Left lobe of liver (tissue), 2 donors: ENCODE measurements at places on chromosomes 12 and 14.

DNA sequence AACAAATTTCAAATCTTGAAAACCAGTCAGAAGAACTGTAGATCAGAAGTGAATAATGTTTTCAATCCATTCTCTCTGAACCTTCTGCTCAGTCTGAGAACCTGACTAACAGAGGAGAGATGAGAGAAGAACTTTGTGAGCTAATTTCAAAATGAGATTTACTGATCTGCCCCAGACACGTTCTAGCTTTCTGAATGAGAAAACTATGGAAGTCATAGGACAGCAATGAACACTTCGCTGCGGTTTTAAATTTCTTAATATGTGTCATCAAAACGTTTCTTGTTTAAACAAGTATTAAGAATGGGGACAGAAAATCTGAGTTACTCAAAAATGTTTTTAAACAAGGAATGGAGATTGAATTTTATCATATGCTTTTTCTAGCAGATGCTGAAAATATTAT is 66.6 kb upstream of the FAR2 start:
- DNase-seq, result no peak

GRCh38 chr14:23056145-23056955 is 970 bp downstream of the CDH24 start:
- peak; percentile 60 for DNase-seq

DNA sequence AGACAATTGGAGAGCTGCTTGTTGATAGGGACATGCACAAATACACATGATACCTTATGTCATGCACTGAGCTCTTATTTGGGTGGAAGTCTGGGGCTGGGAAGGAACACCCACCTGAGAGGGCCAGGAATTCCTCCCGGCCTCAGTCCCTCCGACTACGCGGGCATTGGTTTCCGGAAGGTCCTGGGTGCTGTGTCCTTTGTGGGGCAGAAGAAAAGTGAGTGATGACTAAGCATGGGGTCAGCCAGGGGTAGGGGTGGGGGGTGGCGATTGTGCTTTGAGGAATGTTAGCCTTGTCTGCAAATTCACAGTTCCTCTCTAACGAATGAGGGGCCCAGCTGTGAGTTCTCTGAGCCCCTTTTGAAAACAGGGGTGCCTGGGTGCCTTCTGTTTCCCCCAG is 798 bp downstream of the CELA1 start:
- no peak for DNase-seq

GRCh38 chr12:98990648-98991047 is 345.6 kb downstream of the APAF1 start:
- no peak for DNase-seq

- DNase-seq, result no peak
Observed at GRCh38 chr12:5588591-5588990, 156.7 kb downstream of the NTF3 start.

DNA sequence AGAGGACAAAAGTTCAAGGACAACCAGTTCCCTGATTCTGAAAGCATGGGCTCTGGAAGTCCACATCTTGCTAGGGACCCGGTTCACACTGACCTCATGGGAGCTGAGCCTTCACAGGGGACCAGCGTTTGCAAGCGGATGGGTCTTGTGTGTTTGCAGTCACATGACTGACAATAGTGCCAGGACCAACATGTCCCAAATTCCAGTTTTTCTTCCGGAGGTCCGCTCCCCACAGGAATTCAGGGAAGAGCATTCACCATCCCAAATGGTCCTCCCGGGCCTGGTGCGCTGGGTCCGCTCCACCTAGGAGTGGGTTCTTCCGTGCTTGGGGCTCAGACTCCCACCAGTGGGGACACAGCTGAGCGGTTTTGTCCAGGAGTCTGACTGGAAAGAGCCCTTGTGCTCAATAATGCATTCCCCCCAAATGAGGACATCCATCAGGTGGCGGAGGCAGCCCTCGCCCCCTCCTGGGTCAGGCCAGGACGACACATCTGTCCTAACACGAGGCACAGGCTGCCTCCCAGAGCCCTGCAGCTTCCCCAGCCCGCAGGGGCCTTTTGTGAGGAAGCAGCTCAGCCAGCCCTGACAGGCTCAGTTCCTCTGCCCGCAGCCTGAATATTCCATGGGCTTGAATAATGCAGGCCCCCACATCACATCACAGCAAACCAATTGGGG is 91.8 kb upstream of the BCL11B start:
- no peak for DNase-seq

GRCh38 chr12:116380108-116380507 is 102.6 kb upstream of the MED13L start:
- no peak for DNase-seq

DNA sequence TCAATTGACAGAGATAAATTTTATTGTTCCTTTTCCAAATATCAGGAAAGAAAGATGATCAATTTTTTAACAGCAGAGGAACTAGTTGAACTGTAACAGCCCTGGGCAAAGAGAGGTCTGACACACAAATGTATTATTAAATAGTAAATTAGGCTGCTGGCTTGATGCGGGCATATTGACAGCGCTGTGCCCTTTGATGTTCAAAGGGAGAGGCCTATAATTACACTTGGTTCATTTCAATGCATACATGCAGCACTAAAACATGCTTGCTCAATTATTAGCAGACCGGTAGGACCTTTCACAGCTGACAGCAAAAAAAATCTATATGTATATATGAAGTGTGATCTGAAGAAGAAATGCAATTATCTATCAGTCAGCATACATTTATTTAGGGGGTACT is 219.8 kb downstream of the SLC2A13 start:
- no peak for DNase-seq

DNA sequence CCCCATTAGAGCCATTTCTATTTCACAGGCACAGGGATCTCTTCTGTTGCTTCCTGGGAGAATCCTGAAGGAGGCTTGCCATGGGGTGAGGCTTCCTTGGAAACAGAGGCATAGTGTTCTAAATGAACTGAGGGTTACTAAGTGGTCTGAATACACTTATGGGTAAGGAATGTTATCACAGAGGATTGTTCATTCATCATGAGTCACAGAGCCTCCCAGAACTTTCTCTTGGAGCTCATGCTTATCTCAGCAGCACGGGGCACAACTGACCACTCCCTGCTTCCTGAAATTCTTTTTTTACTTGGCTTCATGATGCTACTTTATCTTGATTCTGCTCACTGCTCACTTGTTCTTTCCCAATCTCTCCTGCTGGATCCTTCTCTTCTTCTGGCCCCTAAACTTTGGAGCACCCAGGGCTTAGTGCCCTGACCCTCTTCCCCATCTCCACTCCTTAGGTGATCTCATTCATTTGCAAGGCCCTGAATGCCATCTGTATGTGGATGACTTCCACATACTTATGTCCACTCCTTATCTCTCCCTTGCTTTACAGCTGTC is 57.9 kb downstream of the ANO6 start:
- DNase-seq, result no peak

DNA sequence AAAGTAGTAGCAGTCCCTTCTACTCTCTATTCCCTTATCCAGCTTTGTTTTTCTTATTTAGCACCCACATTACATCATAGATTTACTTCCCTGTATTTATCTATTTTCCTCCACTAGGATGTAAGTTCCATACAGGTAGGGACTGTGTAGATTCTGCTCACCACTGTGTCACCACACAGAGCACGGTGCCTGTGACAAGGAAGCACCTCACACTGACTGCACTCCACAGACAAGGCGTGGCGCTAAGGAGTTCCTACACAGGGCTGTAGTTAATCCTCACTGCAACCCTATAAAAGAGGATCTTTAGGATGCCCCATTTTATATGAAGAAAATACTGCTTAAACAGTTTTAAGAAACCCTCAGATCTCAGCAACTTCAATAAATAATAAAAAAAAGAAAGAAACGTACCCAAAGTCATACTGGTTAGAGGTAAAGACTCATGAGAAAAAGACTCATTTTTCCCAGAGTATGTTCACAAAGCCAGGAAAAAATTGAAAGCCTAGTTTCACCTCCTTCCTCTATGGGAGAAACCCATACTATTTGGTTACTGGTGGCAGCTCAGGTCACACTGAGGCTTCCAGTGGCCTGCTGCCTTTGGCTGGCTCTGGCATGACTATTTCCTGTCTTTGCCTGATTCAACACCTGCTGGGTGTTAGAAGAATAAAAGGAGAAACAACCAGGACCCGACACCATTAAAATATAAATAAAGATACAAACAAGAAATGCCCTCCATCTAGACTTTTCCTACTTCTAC is 36.9 kb downstream of the RAD9B start:
- no peak for DNase-seq

DNA sequence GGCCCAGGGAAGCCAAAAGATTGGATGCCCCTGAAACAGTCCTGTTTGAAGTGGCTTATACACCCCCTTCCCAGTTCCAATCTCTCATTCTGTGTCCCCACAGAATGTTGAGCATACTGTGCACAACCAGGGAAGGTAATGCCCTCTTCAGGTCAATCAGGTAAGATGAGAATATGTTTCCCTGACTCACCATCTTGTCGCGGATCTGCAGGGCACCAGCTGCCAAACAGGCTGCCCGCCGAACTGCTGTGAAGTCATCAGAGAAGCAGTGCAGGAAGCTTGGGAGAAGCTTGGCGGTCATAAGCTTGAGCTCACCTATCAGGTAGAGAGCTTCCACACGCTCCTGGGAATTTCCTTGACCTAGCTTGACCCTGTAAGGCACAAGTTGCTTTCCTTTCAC is 9.6 kb downstream of the RIOX1 start:
- no peak for DNase-seq

DNA sequence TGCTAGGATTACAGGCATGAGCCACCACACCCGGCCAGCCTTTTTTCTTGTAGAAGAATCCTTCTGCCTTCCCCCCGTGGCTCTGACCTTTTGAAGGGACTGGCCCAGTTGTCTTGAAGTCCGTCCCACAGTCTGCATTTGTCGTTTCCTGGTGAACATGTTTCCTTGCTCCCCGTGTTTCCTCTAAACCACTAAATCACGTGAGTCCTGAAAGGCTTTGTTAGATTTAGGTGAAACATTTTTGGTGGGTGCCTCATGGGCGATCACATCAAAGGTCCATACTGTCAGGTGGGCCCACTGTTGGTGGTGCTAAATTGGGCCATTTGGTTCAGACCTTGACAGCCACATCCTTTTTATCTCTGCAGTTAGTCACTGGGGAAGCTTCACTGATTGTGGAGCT is 26.3 kb downstream of the MLXIP start:
- no peak for DNase-seq

DNA sequence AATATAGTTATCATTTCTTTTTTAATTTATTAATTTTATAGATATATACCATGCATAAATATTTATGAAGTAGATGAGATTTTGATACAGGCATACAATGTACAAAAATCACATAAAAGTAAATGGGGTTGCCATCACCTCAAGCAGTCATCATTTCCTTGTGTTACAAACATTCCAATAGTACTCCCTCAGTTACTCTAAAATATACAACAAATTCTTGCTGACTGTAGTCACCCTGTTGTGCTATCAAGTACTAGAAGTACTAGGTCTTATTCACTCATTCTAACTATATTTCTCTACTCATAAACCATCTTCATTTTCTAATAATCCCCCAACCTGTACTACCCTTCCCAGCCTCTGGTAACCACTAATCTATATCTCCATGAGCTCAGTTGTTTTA is 432.6 kb upstream of the SYT1 start:
- no peak for DNase-seq

- no peak for DNase-seq
Observed at GRCh38 chr12:75854681-75855309, 176.8 kb downstream of the PHLDA1 start.

DNA sequence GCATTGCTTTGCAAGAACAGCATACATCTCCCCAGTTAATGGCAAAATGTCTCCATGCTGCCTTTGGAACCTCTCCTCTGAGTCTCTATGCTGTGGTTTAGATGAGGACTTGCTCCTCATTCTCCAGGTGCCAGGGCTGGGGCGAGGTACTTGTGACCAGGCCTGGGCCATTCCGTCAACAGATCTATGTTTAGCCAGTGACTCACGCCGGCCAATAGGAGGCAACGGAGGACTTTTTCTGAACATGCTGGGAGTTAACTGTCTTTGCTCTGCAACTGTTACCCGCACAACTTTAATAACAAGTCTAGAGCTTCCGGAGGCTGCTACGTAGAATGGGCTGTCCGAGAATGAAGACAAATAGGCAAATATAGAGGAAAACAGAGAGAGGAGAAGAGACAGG is 214.2 kb downstream of the GLT1D1 start:
- DNase-seq, result no peak

GRCh38 chr12:46483572-46484395 is 111.2 kb upstream of the SLC38A2 start:
- no peak for DNase-seq

DNA sequence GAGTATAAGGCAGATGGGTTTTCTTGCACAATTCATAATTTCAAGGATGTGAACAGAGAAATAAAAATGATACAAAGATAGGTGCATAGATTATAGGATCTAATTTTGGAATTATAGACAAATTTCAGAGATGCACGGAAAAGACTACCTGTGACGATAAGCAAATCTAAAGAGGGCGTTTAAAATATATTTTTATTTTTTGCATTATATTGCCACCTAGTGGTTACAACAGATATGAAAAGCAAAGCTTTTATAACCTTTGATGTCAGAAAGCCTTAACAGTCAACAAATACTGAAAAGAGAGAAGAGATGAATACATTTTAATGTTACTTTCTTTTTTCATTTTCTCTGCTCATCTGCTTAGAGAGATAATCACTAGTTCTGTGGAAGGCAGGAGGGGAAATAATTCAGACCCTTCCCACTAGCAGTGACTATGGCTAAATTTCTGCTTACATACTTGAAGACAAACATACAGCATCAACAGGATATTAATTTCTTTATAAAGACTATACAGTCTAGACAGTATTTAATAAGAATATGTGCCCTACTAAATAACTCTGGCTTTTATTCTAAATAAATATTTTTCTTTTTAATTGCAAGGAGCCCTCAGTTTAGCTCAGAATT is 46.3 kb downstream of the NTS start:
- no peak for DNase-seq

DNA sequence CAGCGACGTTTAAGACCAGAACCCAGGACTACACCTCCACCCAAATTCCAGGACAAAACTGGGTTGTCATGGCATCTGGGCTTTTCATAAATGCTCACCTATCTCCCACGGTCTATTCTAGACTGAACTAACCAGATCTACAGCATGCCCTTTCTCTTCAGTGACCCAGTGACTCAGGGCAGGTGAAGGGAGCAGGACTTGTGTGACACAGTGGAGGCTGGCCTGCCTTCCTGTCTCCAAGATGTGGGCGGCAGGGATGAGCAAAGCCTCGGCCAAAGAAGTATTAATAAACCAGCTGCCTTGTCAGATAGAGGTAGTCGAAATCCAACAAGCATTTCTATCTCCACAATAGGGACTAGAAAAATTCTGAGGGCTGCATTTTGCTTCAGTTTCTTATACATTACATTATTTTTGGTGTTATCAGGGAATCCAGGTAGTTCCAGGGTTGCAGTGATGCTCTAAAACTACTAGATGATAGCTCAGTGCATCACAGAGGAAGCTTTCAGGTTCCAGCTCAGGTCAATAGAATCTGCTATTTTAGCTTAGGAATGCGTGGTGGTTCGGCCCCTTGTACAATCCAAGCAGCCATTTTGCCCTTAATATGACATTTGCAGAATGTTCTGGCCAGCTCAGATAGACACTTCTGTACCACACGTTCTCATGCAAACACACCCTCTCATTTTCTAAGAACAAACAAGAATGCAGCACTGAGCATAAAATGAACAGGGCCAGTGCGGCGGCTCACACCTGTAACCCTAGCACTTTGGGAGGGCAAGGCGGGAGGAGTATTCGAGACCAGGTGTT is 4.2 kb upstream of the GLRX5 start:
- no peak for DNase-seq
